ENCODE measurements at places on chromosomes 7 and 10.
A peak's percentile ranks its signal among the peaks of the same experiment; 100 is the strongest.

- no peak for DNase-seq
These were observed 181.4 kb downstream of the GPAM start for GRCh38 chr10:112002206-112002605.

- no peak for DNase-seq
These were observed 223.6 kb downstream of the MDFIC start for GRCh38 chr7:115145512-115145911.

GRCh38 chr10:71517298-71518169 lies 120.8 kb downstream of the CDH23 start:
- no peak for DNase-seq

GRCh38 chr7:50335795-50336754 lies 31.6 kb downstream of the IKZF1 start:
- peak; percentile 74 for DNase-seq

GRCh38 chr7:8305104-8305503 lies 43.1 kb upstream of the ICA1 start:
- DNase-seq, result no peak

DNA sequence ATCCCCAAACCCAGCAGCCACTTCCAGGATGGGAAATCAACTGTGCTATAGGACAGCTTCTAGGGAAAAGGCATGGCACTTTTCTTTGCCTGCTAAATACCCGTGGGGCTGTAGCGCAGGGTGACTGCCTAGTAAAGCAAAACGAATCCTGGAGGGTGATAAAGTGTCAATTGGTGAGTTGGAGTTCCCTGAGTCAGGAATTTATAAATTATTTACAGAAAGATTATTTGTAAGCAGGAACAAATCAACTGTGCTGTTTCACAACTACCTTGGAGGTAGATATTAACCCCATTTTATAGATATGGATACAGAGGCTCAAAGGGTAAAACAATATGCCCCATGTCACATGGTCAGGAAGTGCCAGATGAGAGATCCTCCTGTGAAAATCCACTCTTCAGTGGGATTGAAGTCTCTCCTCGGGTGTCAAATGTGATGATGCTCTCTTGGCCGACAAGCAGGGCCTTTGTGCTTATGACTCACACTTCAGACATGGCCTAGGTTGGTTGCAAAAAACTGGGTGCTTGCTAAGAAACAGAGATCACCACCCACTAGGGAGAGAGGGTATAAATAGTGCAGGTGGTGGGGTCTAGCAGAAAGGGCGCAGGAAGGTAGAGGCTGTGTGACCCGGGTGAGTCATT lies 383.2 kb upstream of the ZMIZ1 start:
- no peak for DNase-seq
